Stimulated activated CD8-positive, alpha-beta memory T cell treated with anti-CD3 and anti-CD28 coated beads, Interleukin-7, amount 100 ng/mL, for 48 hours (primary cell): ENCODE measurements at places on chromosomes 3 and 15.

DNA sequence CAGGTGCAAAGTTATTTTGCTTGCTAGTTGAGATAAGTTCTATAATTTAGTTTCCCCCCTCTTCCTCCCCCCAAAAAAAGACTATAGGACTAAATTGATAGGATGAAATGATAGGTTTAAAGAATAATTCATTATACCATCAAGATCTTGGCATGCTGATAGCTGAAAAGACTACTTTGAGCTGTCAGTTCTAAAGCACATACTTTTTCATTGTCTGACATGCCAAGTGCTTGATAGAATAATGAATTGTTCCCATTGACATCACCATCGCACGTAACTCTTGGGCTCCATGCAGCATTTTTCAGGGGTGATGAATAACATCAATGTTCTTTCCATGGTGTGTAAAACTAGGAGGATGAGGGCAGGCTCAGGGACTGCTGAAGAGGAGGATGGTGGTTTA, 32.3 kb upstream of the TAFA4 start:
- no peak for DNase-seq

DNA sequence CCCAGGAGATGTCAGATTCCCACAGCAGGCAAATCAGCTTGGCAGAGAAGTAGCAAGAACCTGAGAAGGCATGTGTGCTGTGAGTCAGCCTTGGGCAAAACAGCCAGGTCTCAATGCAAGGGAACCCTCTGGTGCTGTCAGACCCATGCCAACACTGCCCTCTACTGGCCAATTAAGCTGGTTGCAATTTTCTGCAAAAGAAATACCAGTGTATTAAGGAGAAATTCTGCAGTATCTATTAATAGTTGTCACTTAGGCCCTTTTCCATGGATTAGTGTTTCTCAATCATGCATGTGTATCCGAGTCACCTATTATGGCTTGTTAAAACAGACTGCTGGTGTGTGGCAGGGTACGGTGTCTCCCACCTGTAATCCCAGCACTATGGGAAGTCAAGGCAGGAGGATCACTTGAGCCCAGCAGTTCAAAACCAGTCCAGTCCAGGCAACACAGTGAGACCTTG, 26.2 kb downstream of the MAP4 start:
- DNase-seq, result peak; percentile 65

GRCh38 chr15:73368301-73369136, at the start of gene HCN4:
HCN4 (minus strand) TSS chr15:73368958; CDS start chr15:73368270, 688 bp downstream.
- no peak for DNase-seq

GRCh38 chr15:85792912-85793590, 1.7 kb downstream of the KLHL25 start:
- no peak for DNase-seq

DNA sequence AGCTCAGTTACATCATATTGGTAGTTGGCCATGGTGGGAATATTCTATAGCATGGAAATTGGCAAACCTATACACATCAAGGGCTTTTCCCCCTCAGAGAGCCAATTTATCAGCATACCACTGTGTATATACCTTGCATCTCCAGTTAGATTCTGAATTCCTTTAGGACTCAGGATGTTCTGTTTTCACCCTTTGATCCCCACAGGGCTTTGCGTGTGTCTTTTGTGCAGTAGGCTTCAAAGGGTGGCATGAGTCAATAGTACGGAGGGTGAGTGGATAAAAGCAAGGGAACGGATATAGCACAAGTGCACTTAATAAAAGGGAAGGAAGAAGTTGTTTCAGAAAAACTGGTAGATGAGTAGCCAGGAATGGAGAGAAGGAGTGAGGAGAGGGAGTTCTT, 99.2 kb upstream of the RGMA start:
- DNase-seq, result no peak

- no peak for DNase-seq
Measured at GRCh38 chr15:78170848-78171773, 21.9 kb downstream of the IDH3A start.

DNA sequence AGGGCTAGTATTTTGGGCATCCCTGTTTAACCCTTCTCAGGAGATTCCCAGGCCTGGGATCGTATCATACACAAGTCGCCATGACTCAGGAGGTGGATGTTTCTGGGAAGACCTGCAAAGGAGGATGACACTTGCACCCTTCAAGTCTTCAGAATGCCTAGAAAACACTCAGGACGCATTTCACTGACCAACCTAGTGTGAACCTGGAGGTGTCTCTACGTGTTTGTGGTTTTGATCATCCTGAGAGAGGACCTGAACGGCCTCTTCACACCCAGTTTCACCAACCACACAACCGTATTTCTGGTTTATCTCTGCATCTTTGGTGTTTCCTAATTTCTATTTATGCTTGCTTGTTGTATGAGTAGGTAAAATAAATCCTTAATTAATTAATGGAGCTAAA, 2.8 kb upstream of the CLDND1 start:
- DNase-seq, result no peak

DNA sequence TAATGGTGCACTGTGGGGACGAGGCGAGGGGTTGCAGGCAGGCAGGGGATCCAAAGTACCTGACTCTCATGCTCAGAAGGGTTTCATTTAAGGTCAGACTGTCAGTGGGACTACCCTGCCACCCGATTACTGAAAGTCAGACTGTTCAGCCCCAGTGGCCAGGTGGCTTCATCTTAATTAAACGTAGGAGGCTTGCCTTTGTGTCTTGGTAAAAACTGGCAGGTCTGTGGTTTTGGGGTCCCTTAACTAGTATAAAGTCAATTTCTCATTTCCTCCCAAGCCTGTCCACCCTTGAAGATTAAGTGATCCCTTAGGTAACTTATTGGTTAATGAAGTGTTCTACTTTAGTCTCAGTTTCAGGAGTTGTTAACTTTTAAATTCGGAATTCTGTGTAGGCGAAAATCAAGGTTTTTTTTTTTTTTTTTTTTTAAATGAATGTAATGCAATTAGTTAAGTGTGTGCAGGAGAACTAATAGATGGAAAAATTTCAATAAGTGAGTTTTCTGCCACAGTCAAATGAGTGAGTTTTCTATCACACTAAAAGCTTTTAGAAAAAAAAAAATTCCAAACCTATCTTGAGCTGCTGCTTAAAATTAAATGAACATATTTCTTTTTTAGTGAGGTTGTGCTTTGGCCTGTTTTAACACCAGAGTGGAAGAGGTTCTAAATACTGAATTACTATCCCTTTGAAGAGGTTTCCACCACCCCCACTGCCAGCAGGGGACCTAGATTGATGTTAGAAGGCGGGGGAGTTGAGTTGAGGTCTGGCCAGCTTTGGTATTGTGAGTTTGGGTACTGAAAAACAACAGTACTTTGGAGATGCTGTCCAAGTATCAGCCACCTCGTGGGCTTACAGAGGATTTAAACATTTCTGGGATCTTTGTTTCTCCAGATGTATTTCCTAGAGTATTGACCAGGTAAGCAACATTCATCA, 15.2 kb downstream of the ITPR1 start:
- DNase-seq, result no peak

GRCh38 chr3:136651581-136651980, 100.6 kb downstream of the STAG1 start:
- no peak for DNase-seq

DNA sequence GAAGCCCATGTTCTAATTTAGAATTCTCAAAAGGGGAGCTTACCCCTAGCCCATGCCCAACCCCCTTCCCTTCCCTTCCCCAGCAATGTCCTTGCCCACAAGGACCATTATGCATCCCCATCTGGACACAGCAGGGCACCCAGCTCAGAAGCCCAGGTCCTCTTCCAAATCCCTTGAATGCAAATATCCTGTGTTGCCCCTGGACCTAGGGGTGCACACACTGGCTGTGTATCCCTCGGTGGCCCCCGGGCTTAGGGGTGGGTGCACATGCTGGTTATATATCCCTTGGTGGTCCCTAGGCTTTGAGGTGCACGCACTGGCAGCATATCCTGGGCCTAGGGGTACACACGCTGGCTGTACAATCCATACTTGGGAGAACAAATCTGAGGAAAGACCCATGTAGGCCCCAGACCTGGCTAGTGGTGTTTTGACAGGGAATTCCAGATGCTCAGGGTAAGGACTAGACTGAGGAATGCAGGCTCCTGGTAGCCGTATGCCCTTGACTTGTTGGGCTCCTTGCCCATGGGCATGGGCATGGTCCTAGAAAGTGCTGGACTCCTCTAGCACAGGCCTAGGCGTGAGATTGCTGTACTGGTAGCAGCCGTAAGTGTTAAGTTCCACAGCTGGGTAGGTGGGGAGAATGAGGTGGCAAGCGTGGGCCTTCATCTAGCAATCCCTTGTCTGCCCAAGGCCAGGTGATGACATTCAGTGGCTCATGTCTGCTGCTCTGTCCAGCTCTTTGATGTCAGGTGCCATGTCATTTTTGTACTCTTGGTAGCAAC, 222.4 kb downstream of the OPA1 start:
- DNase-seq, result no peak

GRCh38 chr3:61645148-61645547, 83.8 kb downstream of the PTPRG start:
- DNase-seq, result no peak

DNA sequence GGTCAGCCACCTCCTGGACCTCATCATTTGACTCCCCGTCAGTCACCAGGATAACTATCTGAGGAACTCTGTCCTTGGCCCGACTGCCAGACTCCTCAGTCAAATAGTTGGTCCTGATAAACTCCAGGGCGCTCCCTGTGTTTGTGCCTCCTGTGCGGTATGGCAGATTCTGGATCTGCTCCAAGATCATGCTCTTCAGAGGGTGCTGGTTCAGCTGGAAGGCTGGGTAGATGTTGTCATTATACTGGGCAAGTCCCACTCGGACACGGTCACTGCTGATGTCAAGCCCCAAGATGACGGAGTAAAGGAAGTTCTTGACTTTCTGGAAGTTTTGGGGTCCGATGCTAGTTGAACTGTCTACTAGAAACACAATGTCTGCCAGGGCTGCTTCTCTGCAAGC, 31.1 kb upstream of the CAPN7 start:
- no peak for DNase-seq

DNA sequence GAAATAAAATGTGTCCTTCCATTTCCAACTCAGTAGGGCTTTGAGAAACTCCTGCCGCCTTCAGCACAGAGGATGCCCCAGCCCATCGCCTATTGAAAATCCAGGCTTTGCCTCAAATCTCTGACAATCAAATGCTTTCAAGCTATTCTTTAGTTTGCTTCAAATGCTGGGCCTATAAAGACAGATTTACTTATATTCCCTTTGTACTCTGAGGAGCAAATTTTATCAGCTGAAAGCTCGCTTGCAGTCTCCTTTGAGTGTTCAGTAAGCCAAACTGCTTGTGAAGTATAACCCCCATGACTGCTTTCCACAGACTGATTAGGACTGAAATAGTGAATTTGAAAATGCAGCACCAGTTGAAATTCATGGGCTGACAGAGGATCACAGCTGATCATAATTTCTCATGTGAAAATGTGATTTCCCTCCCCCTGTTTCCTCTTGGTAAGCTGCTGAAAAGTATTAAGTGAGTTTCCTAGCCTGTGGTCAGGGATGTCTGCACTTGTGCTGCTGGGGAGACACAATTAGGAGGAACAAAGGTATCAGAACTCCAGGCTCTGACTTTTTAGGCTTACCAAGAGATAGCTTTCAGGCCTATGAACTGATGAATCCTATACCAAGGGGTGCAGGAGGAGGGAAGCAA, 563.4 kb upstream of the TGFBR2 start:
- no peak for DNase-seq

DNA sequence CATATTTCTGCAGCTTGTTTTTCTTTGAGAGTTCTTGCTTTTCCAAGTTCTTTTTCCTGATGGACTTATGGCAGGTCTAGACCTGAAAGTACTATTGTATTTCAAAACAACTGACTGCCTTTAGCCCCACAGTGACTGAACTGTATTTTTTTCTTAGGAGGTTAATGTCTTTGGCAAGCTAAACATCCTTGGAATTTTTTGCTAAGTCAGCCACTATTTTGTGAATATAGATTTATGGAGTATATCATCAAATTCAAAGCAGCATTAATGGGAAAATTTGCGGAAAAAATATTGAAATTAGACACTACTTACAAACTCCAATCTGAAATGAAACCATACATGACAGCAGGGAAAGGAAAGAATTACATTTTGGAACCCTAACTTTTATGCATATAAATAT, 8.6 kb downstream of the PIK3CA start:
- DNase-seq, result no peak

GRCh38 chr15:63915209-63915872, 81.6 kb upstream of the HERC1 start:
- no peak for DNase-seq

GRCh38 chr3:77837456-77838025, 797.6 kb downstream of the ROBO2 start:
- DNase-seq, result no peak

- DNase-seq, result no peak
Measured at GRCh38 chr3:47856669-47857068, 53.7 kb downstream of the DHX30 start.
